ENCODE measurements at places on chromosomes 6 and 20. TPM values are rescaled to one million over a fixed set of nuclear protein-coding genes. Genes with fewer than 3 reads are reported as not detected.

DNA sequence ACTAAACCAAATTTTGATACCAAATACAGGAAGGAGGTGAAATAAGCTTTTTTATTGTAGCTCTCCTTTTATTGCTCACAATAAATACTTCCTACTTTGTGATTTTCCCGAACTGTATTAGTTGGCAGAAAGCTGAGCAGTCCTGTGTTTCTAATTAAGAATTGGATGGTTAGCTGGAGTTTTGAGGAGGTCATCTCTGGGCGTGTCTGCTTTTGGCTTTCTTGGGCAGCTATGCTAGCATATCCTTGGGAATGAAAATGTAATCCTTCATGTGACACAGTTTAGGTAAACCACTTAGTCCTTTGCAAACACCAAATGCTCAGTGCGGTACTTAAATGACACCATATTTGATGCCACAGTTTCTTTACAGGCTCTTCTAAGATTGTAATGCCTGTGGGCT is 67.5 kb downstream of the MTHFD1L start:
- peaks cover 49% of the 10 kb centered on the region for H3K4me1 ChIP-seq
- no peaks in the 10 kb centered on the region for H3K27me3 ChIP-seq
- peaks cover 46% of the 10 kb centered on the region for H3K36me3 ChIP-seq
- peak overlapping the region; percentile 92 for H3K27ac ChIP-seq

DNA sequence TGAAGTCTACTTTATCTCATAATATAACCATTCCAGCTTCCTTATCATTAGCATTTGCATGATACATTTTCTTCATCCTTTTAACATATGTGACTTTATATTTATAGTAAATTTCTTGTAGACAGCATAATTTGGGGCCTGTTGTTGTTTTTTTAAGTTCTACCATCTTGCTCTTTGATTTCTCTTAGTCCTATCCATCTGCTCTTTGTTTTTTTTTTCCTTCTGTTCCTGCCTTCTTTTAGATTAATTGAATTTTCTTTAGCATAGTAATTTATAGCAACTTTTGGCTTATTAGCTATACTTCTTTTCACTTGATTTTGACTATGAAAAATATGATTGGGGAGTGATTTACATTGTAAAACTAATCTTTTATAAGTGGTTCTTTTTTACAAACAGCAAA is 19.2 kb upstream of the FABP7 start:
- H3K4me3 ChIP-seq: no peak overlapping the region
- no peaks in the 10 kb centered on the region for H3K27me3 ChIP-seq
- H3K4me1 ChIP-seq: no peaks in the 10 kb centered on the region

DNA sequence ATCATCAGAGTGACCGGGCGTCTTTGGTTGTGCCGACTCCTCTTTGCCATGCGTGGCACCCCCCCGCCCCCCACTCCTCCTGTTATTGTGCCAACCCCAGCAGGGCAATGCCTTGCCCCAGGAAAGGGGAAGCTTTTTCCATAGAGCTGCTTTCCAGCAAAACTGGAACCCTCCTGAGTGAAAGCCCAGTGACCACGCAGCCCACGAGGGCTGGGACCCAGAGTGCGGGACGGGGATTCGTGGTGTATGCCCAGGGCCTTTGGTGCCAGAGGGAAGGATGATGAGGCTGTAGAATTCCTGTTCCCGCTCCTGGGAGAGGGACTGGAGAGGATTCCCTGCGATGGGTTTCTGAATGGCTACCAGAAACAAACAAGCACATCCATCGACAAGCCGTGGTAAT is 116.8 kb upstream of the BACH2 start:
- H3K4me1 ChIP-seq: no peaks in the 10 kb centered on the region
- H3K4me3 ChIP-seq: peak overlapping the region; percentile 60
- no peak for DNase-seq
- H3K27ac ChIP-seq: no peak overlapping the region
- H3K27me3 ChIP-seq: peaks cover 23% of the 10 kb centered on the region

- H3K27ac ChIP-seq: peak overlapping the region; percentile 83
- peak overlapping the region; percentile 82 for H3K4me3 ChIP-seq
- peak; percentile 91 for DNase-seq
- peaks cover 12% of the 10 kb centered on the region for H3K4me1 ChIP-seq
- H3K27me3 ChIP-seq: no peaks in the 10 kb centered on the region
- no peaks in the 10 kb centered on the region for H3K36me3 ChIP-seq
Measured at GRCh38 chr6:36386495-36387439, 702 bp downstream of the ETV7 start.

DNA sequence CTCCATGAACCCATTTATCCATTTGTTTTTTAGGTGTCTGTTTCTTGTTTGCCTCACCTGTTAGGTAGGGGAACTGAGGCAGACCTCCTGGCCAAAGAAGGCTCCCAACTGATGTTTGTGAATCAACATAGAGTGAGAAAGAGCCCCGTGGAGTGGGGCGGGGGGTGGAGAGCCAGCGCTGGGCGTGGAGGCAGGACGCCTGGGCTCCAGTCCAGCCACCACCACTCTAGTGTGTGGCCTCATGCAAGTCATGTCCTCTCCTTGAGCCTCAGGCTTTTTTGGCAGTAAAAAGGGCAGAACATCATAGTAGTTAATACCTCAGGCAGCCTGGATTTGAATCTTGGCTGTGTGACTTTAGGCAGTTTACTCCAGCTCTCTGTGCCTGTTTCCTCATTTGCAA is 42.2 kb upstream of the SCRT2 start:
- DNase-seq: no peak
- no peak overlapping the region for H3K4me3 ChIP-seq
- H3K27ac ChIP-seq: no peak overlapping the region
- no peaks in the 10 kb centered on the region for H3K36me3 ChIP-seq
- peaks cover 16% of the 10 kb centered on the region for H3K27me3 ChIP-seq

DNA sequence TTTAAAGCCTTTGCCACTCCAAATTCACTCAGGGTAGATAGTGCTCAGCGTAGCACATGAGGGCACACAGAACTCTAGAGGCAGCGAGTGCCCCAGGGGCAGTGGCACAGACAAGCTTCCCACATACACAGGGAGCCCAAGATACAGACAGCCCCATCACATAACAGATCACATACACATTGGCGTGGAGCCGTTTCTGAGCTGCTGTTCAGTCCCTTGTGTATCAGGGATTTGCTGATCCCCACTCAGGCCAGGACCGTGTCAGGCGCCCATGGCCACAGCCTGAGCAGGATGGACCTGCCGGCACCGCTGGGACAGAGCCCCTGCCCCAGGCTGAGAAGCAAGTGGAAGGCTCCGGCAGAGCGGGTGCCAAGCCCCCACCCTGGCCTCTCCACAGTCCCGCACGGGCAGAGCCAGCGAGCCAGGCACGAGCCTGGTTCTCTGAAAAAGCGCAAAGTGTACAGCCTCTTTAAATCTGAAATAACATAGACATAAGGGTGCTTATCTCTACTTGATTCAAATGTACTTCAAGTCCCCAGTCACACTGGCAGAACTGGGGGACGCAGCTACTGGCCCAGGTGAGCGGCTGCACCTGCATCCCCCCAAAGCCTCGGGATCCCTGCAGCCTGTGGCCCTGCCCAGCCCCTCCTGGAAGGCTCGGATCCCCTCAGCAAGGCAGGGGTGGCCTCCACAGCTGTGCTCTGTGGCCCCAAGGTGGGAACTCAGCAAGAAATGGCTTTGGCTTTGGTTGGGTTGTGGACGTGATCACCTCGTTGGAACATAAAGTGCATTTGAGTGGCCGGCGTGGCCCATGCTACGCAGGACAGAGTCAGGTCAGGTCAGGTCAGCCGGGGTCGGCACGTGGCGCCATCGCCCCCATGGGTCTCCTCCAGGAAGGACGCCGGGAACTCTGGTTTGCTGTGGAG is 231.3 kb downstream of the ERMARD start:
- no peak for DNase-seq
- H3K4me3 ChIP-seq: no peak overlapping the region
- H3K27me3 ChIP-seq: no peaks in the 10 kb centered on the region
- H3K27ac ChIP-seq: no peak overlapping the region
- no peaks in the 10 kb centered on the region for H3K4me1 ChIP-seq
- no peaks in the 10 kb centered on the region for H3K36me3 ChIP-seq

LHFPL5 gene
- total RNA-seq: not detected

RAET1G gene
- 1.5 TPM for total RNA-seq

SAMD10 gene
- total RNA-seq: 0.59 TPM

BTNL2 gene
- total RNA-seq: not detected

C6orf141 gene
- not detected for total RNA-seq

HCRTR2 gene
- total RNA-seq: not detected

IYD gene
- not detected for total RNA-seq

OPRL1 gene
- 0.59 TPM for total RNA-seq

Measured in osteoblast (primary cell).